Cortex of kidney (tissue), 1 donor: ENCODE measurements at places on chromosomes 7 and 10.

GRCh38 chr7:96310110-96310509 is 11.8 kb downstream of the SLC25A13 start:
- no peak for DNase-seq

DNA sequence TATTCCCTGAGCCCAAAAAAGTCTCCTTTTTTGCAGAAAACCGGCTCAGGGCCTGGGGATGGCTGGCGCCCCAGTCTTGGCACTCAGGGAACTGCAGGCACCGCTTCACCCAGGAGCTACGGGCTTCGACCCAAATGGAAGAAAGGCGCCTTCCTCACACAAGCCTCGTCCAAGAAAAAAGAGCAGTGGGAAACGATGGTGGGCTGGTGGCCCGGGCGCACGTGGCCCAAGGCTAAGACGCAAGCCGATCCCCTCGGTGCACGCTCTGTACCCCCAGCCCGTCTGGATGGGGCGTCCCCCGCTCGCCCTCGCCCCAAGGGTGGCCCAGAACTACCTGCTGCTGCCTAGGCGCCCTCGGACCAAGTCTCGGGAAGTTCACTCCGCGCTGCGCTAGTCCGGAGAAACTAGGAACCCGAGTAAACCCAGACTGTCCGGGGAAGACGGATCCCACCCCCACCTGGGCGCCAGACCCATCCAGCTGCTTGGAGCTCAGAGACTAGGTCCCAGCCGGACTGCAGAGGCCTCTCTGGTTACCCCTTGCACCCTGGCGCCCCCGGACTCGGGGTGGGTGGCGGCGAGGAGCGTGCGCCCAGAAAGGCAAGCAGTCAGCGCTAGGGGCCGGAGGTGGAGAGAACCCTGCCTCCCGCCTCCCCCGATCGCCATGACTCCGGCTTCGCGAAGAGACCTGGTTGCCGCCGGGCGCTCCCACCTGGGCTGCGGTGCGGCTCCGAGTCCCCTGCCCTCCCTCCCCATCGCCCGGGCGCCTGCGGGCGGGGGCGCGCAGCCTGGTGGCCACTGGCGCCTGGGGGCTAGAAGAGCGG is 76.4 kb downstream of the CALN1 start:
- DNase-seq = no peak

- no peak for DNase-seq
Measured at GRCh38 chr7:108311446-108312168, 144.6 kb downstream of the NRCAM start.

DNA sequence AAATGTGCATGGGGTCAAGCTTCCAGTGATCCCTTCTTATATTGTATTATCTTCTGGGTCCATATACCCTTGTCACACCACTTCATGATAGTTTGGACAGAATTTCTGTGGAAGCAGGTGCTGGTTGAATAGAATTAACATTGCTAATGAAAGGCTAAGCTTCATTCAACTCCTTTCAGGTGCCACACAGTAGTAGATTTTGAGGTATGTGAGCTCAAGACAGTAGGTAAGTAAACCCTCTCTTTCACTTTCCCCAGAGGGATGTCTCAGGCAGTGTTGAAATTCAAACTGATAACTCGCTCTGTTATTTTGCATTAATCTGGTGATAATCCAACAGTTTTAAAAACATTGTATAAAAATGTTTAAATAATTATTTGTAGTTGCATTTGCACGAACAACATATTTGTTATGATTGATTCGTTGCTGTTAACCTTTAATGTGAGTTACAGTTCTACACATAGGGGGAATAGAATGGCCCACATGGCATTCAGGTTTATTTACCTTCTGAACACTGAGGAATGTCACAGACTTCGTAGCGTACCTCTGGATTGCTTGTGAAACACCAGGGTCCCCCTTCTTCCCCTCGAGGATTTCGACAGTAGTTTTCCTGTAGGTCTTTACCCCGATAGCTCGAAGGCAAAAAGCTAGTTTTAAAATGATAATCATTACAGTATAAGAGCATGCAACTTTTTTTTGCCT is 18.1 kb downstream of the HGF start:
- DNase-seq = no peak

- no peak for DNase-seq
Measured at GRCh38 chr10:62266611-62267010, 2.0 kb downstream of the RTKN2 start.

DNA sequence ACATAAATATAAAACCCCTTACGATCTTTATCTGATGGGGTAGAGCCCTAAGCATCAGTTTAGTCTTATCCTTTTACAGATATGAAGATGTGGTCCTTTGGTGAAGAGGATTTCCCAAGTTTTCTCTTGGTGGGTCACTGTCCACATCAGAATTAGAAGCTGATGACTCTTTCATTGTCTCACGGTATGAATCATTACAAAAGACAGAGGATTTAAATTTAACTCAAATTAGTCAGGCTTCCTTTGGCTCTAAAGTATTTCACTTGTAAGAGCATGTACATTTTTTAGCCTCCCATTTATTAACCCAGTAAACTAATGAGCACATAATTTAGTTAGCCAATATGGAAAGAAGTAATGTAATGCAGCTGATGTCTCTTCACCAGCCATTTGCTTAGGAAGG is 49.9 kb upstream of the TMEM26 start:
- no peak for DNase-seq

GRCh38 chr7:1941464-1942242 is 271.6 kb downstream of the ELFN1 start:
- DNase-seq = no peak
